Stimulated activated memory B cell treated with anti-CD40 and anti-IgM and Interleukin-4, amounts not matched to agents 10 μg/mL and 1 μg/mL and 100 μg/mL, for 72 hours (primary cell): ENCODE measurements at places on chromosomes 12 and 14.

- no peak for ATAC-seq
Observed at GRCh38 chr12:93115198-93115601, 186.1 kb upstream of the EEA1 start.

DNA sequence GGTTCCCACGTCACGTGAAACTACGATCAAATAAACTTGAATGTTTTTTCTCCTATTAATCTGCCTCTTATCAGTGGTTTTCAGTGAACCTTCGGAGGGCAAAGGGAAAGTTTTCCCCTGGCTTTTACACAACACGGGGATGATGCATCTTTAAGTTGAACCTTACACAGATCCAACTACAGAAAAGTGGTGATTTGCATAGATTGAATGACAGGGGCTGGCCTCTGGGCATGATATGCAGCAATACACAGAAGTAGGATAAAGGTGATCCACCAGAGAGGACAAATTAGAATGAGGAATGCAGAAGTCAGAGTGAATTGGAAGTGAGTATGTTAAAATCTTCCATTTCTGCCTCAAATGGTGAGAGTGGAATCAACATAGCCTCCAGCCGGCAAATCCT is 11.6 kb downstream of the GSG1 start:
- ATAC-seq, result no peak

GRCh38 chr14:63745272-63745671 is 17.4 kb upstream of the SGPP1 start:
- ATAC-seq, result no peak

DNA sequence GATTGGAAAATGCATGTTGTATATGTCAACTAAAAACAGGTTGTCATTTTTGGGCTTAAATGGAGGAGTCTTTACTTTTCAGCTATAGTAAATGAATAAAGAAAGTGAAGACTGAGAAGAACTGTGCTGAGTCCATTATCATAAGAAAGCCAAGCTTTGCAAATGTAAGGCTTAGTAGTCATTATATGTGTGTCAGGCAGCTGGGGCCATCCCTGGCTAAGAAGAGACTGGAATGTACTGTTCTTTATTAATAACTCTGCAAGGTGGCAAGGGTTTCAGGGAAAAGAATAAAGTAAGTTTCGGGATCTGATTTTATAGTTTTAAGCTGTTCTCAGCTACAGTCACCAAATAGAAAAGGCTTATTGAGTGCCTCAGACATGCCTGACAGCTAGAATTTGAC is 48.7 kb downstream of the SRGAP1 start:
- ATAC-seq, result no peak

GRCh38 chr12:108594-108993 is 42.0 kb downstream of the IQSEC3 start:
- no peak for ATAC-seq

DNA sequence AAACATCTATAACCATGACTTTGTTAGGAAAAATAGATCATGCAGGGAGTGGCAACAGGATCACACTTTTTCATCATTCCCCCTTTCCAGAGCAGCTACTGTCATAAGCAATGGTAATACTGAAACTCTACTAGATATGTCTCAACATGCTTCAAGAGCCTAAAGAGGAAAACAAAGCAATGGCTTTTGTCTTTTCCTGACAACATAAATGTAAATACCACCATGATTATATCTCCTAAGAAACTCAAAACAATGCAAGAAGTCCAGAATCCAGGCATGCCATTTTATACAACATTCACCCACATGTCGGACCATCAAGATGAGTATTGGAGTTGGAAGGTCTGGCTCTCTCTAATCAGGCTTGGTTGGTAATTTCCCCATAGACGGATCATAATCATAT is 78.7 kb downstream of the KIF21A start:
- no peak for ATAC-seq

- ATAC-seq, result no peak
Observed at GRCh38 chr12:8045952-8046944, 13.7 kb downstream of the FOXJ2 start.

- no peak for ATAC-seq
Observed at GRCh38 chr12:60279221-60279620, 683.4 kb downstream of the SLC16A7 start.

- ATAC-seq, result no peak
Observed at GRCh38 chr14:75331471-75331870, 52.8 kb downstream of the FOS start.

DNA sequence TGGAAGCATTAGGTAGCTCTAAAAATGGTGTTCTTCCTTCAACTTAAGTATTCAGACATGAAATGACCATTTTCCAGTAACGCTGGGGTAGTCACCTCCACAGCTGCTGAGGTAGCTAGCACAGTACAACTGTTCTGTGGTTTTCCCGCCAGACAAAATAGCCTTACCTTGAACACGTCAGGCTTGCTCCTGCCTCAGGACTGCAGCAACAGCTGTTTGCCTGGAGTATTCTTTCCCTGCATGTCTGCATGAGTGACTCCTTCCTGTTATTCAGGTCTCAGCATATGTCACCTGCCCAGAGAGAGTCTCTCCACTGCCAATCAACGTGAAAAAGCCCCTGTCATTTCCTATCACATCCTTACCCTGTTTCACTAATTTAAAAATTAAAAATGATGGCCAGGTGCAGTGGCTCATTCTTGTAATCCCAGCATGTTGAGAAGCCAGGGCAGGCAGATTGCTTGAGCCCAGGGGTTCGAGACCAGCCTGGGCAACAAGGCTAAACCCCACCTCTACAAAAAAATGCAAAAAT is 37.9 kb downstream of the WDR89 start:
- no peak for ATAC-seq

DNA sequence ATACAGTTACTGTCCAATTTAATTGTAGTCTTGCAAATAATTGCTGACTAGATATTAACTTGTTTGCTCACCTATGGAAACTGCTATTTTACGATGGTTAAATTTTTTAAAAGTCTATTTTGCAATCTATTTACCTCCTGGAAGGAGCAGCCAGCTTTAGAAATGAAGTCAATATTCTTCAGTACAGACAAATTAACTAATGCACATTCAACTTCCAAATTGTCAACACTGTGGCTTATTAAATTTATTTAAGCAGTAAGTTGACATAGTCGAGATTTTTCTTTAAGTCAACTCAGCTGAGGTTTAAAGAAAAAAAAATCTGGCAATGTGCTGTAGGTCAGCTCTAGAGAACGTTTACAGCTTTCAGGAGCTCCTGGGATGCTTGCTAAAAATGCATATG is 221.2 kb downstream of the SSPN start:
- no peak for ATAC-seq

DNA sequence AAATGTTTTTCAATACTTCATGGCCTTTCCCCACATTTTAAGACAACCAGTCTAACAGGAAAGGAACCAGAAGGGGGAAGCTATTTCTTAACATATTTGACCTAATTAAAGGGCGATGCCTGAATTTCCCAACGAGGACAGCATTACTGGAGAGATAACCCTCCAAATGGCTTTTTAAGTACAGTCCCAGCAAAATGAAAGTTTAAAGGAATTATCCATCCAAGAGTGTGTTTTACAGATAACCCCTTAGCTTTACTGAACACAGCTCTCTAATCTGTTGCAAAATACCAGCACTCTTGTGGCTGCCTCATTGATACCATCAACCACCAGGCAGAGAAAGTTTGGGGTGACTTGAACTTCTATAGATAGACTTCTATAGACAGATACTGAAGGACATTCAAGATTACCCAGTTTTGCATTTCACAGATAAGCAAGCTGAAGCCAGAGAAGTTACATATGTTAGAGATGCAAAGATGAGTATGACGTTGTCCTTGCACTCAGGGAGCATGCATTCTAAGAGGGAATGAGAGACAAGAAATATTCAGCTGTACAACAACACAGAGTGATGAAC is 41.3 kb upstream of the DUSP6 start:
- no peak for ATAC-seq

DNA sequence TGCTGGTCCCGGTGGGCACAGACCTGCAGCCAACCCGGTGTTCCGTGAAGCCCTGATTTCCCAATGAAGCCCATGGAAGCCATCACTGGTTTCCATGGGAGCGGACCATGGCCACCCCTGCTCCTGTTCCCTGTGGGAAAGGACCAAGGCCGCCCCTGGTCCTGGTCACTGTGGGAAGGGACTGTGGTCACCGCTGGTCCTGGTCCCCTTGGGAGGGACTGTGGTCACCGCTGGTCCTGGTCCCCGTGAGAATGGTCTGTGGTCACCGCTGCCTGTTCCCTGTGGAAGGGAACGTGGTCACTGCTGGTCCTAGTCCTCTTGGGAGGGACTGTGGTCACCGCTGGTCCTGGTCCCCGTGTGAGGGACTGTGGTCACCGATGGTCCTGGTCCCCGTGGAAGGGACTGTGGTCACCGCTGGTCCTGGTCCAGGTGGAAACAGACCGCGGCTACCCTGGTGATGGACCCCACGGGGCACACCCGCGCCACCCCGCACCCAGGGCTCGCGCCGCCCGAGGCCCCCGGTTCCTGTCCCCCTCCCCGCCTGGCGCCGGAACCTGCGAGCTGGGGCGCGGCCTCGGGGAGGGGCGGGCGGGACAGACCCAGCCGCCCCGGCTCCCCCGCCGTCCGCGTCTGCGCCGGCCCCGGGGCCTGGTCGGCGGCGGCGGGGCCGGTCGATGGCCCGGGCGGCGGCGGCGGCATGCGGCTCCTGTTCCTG is at the start of gene GLT1D1:
Gene GLT1D1 (plus strand): TSS at position 594 of the 715 bp plus-strand sequence. CDS start 104 bp downstream, at position 698.
- peak; percentile 41 for ATAC-seq

GRCh38 chr12:89918172-89918846 is 209.7 kb upstream of the ATP2B1 start:
- no peak for ATAC-seq

DNA sequence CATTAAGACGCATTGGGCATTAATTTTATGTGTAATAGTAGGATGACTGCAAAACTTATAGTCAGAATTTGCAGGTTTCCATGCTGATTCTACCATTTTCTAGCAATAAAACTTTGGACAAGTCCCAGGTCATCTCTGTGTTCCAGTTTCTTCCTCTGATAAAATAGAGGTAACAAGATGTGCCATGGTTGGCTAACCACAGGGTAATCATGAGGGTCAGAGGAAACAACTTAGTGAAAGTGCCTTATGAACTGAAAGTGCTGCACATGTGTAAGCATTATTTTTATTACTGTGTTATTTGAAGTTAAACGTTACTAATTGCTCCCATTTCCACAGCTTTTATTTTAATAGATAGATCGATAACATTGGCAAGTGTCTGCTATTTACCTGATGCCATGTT is 21.1 kb downstream of the SMCO2 start:
- no peak for ATAC-seq

DNA sequence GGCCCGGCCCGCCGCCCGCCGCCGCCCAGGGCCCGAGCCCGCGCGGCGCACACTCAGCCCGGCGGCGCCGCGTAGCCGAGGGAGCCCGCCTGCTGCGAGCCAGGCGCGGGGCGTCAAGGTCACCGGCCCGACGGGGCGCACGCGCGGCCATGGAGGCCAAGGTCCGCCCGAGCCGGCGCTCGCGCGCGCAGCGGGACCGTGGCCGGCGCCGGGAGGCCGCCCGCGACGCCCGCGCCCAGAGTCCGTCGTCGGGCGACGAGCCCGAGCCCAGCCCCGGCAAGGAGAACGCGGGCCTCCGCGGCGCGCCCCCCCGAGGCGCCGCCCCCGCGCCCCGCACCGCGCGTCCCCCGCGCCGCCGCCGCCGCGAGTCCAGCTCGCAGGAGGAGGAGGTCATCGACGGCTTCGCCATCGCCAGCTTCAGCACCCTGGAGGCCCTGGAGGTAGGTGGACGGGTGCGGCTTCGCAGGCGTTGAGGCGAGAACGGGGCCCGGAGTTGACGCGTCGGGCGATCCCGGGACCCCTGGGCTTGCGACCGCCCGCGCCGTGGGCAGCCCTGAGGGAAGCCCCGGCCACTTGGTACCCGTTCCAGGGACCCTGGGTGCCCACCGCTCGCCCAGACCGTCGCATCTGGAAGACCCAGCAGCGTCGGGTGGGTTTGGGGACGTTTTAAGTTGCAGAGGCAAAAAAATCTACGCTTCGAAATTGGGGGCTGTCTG is 629 bp downstream of the FBRSL1 start:
- ATAC-seq, result no peak

DNA sequence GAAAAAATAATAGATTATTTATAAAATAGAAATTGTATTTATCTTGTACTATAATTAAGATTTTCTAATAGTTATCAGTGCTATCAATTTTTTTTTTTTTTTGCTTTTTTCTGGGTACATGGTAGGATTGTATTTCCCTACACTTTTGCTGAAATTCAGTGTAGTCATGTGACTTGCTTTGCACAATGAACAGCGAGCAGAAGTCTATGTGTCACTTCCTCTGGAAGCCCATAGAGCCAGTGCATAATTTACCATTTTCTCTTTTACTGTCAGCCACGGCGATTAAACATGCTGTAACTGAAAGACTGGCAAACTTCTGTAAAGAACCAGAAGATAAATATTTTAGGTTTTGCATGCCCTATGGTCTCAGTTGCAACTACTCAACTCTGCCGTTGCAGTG is 80.8 kb upstream of the PPP1R12A start:
- no peak for ATAC-seq

DNA sequence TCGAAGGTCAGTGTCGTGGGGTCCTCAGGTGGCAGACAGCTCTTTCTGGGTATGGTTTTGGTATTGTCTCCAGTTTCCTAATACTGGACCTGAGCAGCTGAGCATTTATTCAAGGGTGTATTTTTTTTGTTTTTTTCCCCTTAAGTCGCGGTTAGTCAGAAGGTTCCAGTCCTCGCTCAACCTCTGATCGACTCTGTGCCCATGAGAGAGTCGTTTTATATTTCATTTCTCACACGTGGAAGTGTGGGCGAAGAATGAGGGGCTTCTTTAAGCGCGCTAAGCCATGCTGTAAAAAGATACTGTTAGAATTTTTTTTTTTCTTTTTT is 499 bp downstream of the MIPOL1 start:
- no peak for ATAC-seq

DNA sequence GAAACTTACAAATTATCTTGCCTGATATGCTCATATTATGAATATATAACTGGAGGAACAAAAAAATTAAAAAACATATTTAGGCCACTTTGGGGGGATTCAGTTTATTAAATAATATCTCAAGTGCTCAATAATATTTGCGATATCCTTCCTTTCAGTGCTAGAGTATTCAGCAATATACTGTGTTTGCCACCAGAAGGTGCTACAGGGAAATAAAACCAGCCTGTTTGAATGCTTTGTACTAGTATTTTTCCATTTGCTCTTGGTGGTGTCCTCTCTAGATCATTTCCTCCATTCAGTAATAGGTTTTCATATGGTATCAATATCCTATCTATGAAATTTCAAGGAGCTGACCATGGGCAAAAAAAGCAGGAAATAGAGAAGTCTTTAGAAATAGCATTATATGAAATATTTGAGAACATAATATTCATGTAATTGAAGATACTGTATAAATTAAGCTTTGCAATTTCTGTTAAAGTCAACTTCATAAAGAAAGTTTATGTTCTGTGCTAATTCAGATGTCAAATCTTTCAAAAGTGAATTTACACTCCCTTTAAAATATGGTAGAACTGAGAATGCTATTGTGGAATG is 106.2 kb upstream of the NAV3 start:
- no peak for ATAC-seq

DNA sequence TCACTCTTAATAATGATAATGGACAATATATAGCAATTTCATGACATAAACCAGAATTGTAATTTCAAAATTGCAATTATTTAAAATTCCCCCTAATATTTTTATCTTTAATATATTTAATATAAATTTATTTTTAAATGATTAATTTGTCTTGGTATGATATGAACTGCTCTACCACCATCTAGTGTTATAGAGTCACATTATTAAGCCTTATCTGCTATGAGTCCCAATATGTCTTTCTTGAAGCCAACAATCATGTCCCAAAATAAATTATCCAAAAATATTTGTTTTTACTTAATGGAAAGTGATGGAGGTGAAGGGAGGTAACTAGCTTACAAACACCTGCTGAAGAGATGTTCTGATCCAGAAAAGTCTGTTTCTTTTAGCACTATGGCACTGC is 151.4 kb downstream of the KCNC2 start:
- ATAC-seq, result no peak
